Calu3 (cell line): ENCODE measurements at places on chromosomes 4 and X.

DNA sequence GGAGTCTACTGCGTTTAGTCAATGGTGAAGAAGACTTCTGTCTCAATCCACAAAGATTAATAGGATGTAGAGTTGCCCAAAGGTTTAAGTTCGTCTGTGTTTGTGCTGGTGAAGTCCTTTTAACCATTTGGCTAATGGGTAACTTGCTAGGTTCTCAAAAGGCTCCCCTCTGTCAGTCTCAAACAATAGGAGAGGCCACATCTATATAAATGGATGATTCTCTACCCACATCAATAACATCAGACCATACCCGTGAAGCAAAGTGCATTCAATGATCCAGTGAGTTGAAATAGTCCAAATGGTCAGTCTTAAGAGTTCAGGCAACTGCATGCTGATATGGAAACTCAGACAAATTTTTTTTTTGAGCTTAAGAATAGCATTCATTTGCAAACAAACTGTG is 28.1 kb downstream of the RS1 start:
- H3K4me3 ChIP-seq, result no peak overlapping the region
- no peak for DNase-seq
- H3K36me3 ChIP-seq, result no peaks in the 10 kb centered on the region
- H3K27me3 ChIP-seq, result no peaks in the 10 kb centered on the region
- no peak overlapping the region for H3K27ac ChIP-seq
- no peaks in the 10 kb centered on the region for H3K4me1 ChIP-seq

- no peak overlapping the region for H3K27ac ChIP-seq
- no peak overlapping the region for H3K4me3 ChIP-seq
- no peaks in the 10 kb centered on the region for H3K36me3 ChIP-seq
- DNase-seq, result no peak
- no peaks in the 10 kb centered on the region for H3K27me3 ChIP-seq
- no peaks in the 10 kb centered on the region for H3K4me1 ChIP-seq
Measured at GRCh38 chr4:172018358-172018757, 205.2 kb downstream of the GALNTL6 start.

- no peaks in the 10 kb centered on the region for H3K27me3 ChIP-seq
- no peak for DNase-seq
- H3K4me1 ChIP-seq, result no peaks in the 10 kb centered on the region
- no peaks in the 10 kb centered on the region for H3K36me3 ChIP-seq
Measured at GRCh38 chrX:12327836-12328235, 189.6 kb downstream of the FRMPD4 start.

GRCh38 chr4:59612235-59612634 is 1587.9 kb upstream of the ADGRL3 start:
- no peak overlapping the region for H3K4me3 ChIP-seq
- DNase-seq, result no peak
- H3K27ac ChIP-seq, result no peak overlapping the region
- H3K27me3 ChIP-seq, result no peaks in the 10 kb centered on the region

GRCh38 chr4:182642831-182643230 is 274.4 kb downstream of the DCTD start:
- H3K4me1 ChIP-seq, result no peaks in the 10 kb centered on the region
- H3K4me3 ChIP-seq, result no peak overlapping the region
- H3K27me3 ChIP-seq, result no peaks in the 10 kb centered on the region
- no peak overlapping the region for H3K27ac ChIP-seq

- H3K27me3 ChIP-seq, result peaks cover 1% of the 10 kb centered on the region
- no peaks in the 10 kb centered on the region for H3K36me3 ChIP-seq
- H3K27ac ChIP-seq, result no peak overlapping the region
- H3K4me3 ChIP-seq, result no peak overlapping the region
Measured at GRCh38 chrX:12672367-12673106, 118.7 kb upstream of the PRPS2 start.

DNA sequence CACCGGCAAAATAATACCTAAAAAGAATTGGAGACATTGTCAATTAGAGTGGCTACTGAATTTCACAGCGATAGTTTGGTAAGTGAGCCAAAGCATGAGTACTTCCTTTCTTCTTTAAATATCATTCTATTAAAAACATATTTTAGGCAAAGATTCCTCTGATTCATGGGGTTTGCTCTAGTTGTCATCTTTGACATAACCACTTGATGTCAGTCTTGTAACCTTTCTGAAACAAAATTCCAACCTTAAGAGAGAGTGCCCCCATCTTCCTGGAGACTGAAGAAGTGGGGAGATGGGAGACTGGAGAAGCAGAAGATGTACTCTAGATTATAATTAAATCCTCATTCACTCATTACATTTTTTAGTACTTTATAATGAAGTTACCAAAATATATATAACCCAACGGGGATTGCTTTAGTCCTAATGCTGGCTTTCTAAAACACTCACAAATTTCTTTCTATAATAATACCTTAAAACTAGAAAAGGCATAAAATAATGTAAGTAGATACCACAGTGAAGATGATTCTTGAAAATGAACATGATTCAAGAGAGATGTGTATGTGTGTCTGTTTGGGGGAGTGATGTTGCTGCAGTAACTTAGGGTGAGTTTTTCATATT is 96.4 kb downstream of the EMCN start:
- no peak overlapping the region for H3K4me3 ChIP-seq
- H3K27me3 ChIP-seq, result no peaks in the 10 kb centered on the region
- H3K36me3 ChIP-seq, result no peaks in the 10 kb centered on the region
- no peak for DNase-seq

DNA sequence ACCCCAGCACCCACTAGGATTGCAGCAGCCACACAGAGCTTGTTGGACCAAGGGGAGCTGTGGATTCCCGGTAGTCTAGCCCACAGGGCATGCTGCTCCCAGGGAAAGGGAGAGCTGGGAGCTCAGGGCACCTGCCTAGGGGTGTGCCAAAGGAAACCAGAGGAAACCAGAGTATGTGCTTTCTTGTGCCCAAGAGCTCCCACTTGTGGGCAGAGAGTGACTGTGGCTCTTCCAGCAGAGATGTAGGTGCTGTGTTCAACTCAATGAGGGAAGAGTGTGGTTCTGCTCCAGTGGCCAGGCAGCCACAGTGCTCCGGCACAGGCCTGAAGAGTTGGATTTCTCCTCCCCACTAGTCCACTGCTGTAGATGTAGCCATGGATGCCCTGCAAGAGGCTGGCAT is 1050.0 kb upstream of the INTU start:
- H3K4me1 ChIP-seq, result no peaks in the 10 kb centered on the region
- H3K4me3 ChIP-seq, result no peak overlapping the region
- H3K36me3 ChIP-seq, result no peaks in the 10 kb centered on the region

- H3K27me3 ChIP-seq, result no peaks in the 10 kb centered on the region
- H3K27ac ChIP-seq, result no peak overlapping the region
- no peaks in the 10 kb centered on the region for H3K4me1 ChIP-seq
- H3K4me3 ChIP-seq, result no peak overlapping the region
- no peak for DNase-seq
Measured at GRCh38 chr4:146059151-146059550, 116.4 kb upstream of the LSM6 start.

GRCh38 chrX:10048707-10049106 is 81.5 kb downstream of the CLDN34 start:
- no peaks in the 10 kb centered on the region for H3K4me1 ChIP-seq
- H3K27ac ChIP-seq, result no peak overlapping the region
- H3K4me3 ChIP-seq, result no peak overlapping the region
- DNase-seq, result no peak
- no peaks in the 10 kb centered on the region for H3K36me3 ChIP-seq
- no peaks in the 10 kb centered on the region for H3K27me3 ChIP-seq

DNA sequence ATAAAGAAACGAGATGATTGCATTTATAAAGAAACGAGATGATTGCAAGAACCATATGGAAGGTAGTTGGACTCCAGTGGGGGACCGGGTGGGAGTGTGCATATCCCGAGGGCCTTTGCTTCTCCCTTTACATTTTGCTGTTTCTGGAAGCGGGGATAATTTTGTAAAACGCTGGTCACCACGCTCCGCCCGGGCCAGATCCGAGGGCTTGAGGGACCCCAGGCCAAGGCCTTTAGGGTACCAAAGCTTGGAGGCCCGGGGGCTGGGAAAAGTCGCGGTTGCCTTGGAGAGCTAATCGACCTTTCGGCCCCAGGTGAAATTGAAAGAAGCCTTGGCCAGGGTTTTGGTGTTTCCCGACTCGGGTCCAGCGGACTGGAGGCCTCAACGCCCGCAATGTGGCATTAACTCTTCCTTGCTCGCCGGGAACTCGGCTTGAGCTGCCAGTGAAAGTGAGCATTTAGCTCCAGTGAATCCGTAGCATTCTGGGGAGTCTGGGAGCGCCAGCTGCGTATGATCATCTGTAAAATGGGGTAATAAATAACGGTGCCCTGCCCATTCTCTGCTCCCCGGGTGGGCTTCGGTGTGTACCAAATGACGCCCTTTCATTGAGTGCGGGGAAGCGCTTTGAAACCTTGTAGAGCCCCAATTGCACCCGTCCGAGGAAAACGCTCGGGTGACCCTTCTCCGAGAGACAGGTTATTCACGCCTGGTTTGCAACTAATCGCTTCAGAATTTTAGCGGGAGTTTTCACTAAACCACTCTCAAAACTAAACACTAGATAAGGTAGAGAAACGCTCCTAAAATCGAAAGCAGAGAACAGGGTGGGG is 4.5 kb downstream of the NKX3-2 start:
- DNase-seq, result no peak
- peaks cover 20% of the 10 kb centered on the region for H3K27me3 ChIP-seq
- H3K36me3 ChIP-seq, result peaks cover 8% of the 10 kb centered on the region
- no peak overlapping the region for H3K27ac ChIP-seq
- H3K4me1 ChIP-seq, result no peaks in the 10 kb centered on the region

- H3K4me3 ChIP-seq, result no peak overlapping the region
- no peaks in the 10 kb centered on the region for H3K4me1 ChIP-seq
- DNase-seq, result no peak
- H3K36me3 ChIP-seq, result no peaks in the 10 kb centered on the region
- H3K27ac ChIP-seq, result no peak overlapping the region
- H3K27me3 ChIP-seq, result no peaks in the 10 kb centered on the region
Measured at GRCh38 chrX:8235026-8235425, 64.0 kb upstream of the VCX2 start.

GRCh38 chr4:155672342-155672741 is 5.7 kb downstream of the GUCY1A1 start:
- H3K27me3 ChIP-seq, result no peaks in the 10 kb centered on the region
- H3K4me3 ChIP-seq, result no peak overlapping the region
- DNase-seq, result no peak
- no peak overlapping the region for H3K27ac ChIP-seq
- peaks cover 55% of the 10 kb centered on the region for H3K4me1 ChIP-seq

GRCh38 chrX:151714362-151714761 is 1.5 kb upstream of the FATE1 start:
- H3K4me1 ChIP-seq, result no peaks in the 10 kb centered on the region
- no peak for DNase-seq
- no peak overlapping the region for H3K4me3 ChIP-seq

GRCh38 chrX:112233164-112233563 is 150.6 kb upstream of the TRPC5 start:
- no peak overlapping the region for H3K4me3 ChIP-seq
- H3K4me1 ChIP-seq, result no peaks in the 10 kb centered on the region
- no peak for DNase-seq

- no peaks in the 10 kb centered on the region for H3K36me3 ChIP-seq
- H3K4me3 ChIP-seq, result no peak overlapping the region
- no peaks in the 10 kb centered on the region for H3K27me3 ChIP-seq
Measured at GRCh38 chr4:173917255-173917960, 366.1 kb downstream of the FBXO8 start.

DNA sequence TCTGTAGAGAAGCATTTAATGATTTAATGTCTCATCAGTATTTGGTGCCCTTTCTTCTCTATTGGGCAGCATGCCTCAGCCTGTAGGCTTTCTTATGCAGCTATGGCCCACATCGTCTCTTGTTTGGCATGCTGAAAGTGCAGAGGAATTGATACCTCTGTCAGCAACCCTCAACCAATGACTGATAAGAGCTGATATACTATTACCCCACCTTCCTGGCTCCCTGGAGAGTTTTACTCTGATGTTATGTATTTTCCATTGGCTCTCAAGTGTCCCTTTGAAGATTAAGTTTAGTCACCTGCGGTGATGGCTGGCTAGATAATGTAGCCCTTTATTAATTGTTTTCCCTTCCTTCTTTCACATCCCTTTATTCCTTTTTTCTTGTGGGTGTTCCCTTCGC is 41.2 kb upstream of the PDHA2 start:
- no peak overlapping the region for H3K27ac ChIP-seq
- DNase-seq, result no peak
- H3K27me3 ChIP-seq, result no peaks in the 10 kb centered on the region

- H3K4me3 ChIP-seq, result no peak overlapping the region
- H3K27ac ChIP-seq, result no peak overlapping the region
- no peaks in the 10 kb centered on the region for H3K36me3 ChIP-seq
- H3K27me3 ChIP-seq, result no peaks in the 10 kb centered on the region
- no peak for DNase-seq
- H3K4me1 ChIP-seq, result no peaks in the 10 kb centered on the region
Measured at GRCh38 chr4:57719456-57719855, 609.3 kb upstream of the IGFBP7 start.

DNA sequence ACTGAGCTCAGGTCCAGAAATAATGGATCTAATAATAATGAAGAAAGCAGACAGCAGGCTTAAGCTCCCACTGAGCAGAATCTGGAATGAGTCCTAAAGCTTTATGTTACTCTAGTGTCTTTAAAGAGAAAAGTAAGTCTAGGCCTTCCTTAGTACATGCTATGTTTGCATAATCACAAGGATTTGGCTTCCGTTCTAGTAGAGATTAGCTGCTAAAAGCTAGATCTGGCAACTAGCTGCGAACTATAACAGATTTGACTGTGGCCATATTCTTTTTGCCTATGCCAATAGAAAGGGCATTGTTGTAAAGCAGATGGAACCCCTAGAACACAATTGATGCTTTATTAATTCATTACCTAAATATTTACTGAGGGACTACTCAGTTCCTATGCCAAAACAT is 19.0 kb downstream of the COX7B2 start:
- H3K27ac ChIP-seq, result no peak overlapping the region
- H3K36me3 ChIP-seq, result no peaks in the 10 kb centered on the region
- H3K4me3 ChIP-seq, result no peak overlapping the region
- H3K4me1 ChIP-seq, result no peaks in the 10 kb centered on the region
- DNase-seq, result no peak
- H3K27me3 ChIP-seq, result no peaks in the 10 kb centered on the region

- no peak for DNase-seq
- H3K4me1 ChIP-seq, result peaks cover 22% of the 10 kb centered on the region
- no peaks in the 10 kb centered on the region for H3K27me3 ChIP-seq
- H3K36me3 ChIP-seq, result peaks cover 22% of the 10 kb centered on the region
- H3K27ac ChIP-seq, result no peak overlapping the region
- no peak overlapping the region for H3K4me3 ChIP-seq
Measured at GRCh38 chrX:9789555-9789954, 3.3 kb downstream of the SHROOM2 start.

DNA sequence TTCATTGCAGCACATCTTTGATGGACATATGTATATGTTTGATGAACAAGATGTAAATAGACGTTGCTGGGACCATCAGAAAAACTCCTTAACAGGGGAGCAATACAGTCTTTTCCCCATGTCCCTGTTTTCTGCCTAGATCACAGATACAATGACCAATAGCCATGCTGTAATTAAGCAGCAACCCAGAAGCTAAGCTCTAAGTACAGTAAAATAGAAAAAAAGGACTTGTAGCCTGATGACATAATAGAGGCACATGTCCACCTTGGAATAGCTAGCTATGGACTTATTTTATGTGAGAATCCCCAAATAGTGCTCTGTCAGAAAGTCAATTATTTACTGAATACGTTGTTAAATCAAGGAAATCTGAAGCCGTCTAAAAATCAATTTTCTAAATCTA is 14.9 kb downstream of the FAM13A start:
- H3K27me3 ChIP-seq, result no peaks in the 10 kb centered on the region
- H3K4me3 ChIP-seq, result no peak overlapping the region
- no peak overlapping the region for H3K27ac ChIP-seq
- DNase-seq, result no peak
- no peaks in the 10 kb centered on the region for H3K36me3 ChIP-seq
- H3K4me1 ChIP-seq, result no peaks in the 10 kb centered on the region

GRCh38 chr4:187544461-187545053 is 451.0 kb upstream of the ZFP42 start:
- no peak for DNase-seq
- H3K27me3 ChIP-seq, result no peaks in the 10 kb centered on the region
- H3K4me3 ChIP-seq, result no peak overlapping the region
- no peaks in the 10 kb centered on the region for H3K36me3 ChIP-seq
- H3K4me1 ChIP-seq, result peaks cover 17% of the 10 kb centered on the region
